ENCODE measurements at places on chromosomes 3 and 15.
A peak's percentile ranks its signal among the peaks of the same experiment; 100 is the strongest.

DNA sequence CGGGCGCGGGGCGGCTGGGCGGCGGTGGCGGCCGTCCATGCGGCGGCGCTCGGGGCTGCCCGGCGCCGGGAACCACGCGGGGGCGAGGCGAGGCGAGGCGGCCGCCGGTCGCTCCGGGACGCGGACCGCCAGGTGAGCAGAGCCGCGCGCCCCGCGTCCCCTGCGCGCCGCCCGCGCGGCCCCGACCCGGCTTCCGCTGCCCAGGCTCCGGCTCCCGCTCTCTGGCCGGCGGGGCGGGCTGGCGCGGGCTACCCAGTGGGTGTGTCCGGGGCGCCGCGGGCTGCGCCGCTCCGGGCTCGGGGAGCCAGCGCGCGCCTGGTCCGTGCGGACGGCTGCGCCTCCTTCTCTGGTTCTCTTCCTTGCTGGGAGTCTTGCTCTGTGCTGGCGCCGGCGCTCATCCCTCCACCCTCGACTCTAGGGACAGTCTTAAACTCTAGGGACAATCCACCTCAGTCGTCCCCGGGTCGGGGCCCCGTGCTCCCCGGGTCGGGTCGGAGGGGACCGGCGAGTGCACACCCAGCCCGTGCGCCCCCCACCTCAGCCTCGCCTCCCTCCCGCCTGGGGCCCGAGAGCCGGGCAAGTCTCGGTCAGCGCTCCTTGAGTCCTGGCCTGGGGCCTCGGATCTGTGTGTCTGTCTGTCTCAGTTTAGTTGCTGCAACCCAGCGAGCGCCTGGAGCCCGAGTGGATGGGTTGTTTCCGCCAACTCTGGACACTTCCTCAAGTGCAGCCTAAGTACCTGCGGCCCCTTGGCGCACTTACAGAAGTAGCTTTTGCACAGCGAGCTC is 488 bp downstream of the THSD4 start:
- DNase-seq, result no peak

DNA sequence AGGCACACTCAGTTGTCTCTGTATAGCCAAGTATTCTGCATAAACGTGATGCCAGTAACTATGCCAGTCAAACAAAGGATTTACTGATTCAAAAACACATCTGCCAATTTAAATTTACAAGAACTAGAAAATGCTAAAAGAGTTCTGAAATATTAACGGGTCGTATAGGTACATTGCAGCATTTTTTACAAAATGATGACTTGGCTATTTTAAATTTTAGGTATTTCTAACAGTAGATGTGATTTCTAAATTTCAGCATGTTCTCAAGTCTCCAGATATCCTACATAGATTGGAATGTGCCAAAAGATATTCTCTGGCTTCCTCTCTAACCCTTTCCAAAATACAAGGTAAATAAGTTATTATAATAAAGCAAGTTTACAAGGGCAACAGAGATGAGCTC is 60.3 kb downstream of the MORC1 start:
- no peak for DNase-seq

- no peak for DNase-seq
Measured at GRCh38 chr15:73329501-73330200, 39.1 kb downstream of the HCN4 start.

DNA sequence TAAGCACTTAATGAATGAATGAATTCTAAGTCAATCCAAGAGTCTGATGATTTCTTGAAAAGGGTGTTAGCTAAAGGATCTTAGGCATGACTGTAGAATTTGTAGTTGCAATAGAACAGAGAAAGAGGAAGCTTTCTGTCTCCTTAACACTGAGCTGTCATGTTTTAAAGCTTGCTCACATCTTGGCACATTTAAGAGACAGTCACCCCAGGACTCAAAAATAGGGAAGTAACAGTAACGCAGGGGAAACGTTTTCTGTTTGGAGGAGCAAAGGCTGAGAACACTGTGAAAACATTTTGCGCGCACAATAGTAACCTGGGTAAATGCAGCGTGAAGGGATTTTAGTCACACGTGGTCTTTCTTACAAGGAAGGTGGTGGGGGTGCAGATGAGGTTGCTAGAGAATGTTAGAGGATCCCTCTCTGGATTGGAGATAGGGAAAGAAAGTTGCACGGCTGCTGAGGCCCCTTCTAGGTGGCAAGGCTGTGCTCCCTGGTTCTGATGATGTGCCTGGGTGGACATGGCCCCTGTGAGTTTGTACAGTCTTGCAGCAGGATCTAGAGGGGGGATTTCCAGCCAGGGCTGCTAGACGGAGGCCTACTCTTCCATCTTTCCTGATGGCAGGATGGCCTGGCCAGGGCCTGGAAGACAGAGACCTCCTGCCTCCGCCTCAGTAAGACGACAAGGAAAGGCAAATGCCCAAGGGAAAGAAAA is 12.0 kb downstream of the STARD5 start:
- DNase-seq, result no peak

DNA sequence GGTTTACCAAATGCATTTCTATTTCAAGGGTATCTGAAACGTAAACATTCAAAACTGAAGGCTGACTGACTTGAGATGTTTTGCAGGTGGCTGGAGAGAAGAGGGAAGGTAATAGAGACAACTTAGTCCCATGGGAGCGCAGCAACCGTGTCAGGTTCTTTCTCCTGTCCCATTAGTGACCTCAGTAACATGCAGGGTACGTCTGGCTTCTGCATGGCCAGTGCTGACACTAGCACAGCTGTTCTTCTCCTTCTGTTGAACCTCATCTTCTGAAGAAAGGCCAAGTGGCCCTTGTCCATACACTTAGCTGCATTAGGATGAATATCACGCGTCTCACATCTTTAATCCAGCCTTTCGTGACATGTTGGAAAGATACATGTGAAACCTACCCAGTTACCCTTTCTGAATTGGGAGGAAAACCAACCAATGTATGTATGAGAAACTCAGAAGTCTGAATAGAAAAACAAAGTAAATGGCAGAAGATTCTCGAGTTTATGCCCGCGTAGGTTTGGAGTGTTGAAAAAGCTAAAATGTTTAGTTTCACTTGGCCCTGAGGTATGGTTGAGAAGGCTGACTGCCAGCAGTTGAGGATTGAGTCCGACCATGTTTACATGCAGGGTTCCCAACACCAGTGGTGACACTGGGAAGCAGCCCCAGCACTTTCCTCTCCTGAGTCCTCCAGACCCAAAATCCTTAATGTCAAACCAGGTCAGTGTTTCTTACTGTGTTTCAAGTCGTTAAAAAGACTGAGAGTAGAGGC is 10.3 kb downstream of the NCBP2 start:
- DNase-seq, result no peak

DNA sequence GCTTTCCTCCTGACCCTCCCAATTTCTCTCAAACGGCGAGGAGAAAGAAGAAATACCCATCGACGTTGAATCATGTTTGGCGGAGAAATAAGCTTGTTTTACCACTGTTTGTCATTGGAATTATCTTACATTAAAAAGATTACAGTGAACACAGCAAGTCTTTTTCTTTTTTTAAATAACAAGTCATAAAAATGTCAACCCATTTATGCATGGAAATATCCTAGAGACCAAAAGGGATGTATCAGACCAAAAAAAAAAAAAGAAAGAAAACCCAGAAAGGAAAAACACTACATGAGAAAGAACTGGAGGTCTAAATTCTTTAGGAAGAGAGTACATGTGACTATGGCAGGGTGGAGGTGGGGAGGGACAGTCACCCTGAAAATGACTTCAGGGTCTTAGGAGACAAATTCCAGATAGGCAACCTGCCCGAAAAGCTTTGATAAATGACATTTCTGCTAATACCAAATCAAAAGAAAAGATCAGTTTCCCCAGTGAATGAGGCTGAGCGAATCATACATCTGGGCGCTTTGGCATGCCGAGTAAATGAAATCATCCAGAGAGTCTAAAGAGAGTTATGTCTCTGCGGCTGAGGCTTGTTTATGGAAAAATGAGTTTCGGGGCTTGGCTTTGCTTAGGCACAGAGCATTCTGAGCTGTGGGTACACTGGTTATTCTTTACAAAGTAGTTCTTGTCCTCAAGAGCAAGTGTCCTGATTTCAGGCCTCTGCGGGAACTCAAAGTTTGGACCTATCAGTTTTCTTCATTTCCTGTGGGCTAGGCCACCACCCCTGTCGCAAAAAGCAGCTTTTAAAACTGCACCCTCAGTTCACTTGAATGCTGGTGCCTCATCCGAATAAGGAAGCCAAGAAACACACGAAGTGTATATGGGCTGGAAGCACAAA is 110.1 kb upstream of the TGFBR2 start:
- peak; percentile 76 for DNase-seq

DNA sequence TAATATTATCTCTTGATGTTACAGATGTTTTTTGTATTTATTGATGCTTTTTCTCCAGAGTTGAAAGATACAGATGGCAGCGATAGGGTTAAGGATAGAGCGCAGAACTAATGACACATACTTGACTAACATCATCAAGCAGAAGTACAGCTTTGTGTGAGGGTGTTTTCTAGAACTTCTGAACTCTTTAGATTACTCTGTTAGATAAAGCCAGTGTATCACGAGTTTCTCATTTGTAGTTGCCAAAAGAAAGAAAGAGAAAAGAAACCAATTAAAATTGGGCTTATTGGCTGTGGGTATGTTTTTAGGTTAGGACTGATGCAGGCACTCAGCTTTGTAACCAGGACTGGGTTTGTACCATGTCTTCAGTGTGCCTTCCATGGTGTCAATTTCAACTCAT is 6.6 kb upstream of the GPR171 start:
- no peak for DNase-seq

GRCh38 chr3:69774029-69774428 is 34.8 kb downstream of the MITF start:
- no peak for DNase-seq

DNA sequence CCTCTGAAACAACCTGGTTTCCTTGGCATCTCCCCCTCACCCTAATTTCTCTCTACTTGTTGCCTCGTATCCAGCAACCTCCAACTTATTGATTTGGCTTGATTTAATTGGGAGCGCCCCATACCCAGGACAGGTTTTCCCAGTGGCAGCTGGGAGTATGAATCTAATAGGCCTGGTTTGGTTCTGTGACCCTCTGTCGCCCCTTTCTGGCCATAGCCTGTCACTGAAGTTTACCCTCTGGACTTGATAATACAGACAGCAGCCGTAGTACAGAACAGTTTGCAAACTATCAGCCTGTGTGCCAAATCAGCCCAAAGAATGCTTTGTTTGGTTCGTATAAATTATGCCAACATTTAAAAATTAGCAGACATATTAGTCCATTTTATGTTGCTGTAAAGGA is 525.1 kb upstream of the GOLIM4 start:
- peak; percentile 24 for DNase-seq

- DNase-seq, result no peak
Measured at GRCh38 chr15:47573673-47574072, 143.6 kb upstream of the SEMA6D start.

GRCh38 chr3:44416031-44417030 is 61.1 kb downstream of the ZNF445 start:
- no peak for DNase-seq

GRCh38 chr3:73452729-73453128 is 172.0 kb downstream of the PDZRN3 start:
- no peak for DNase-seq

DNA sequence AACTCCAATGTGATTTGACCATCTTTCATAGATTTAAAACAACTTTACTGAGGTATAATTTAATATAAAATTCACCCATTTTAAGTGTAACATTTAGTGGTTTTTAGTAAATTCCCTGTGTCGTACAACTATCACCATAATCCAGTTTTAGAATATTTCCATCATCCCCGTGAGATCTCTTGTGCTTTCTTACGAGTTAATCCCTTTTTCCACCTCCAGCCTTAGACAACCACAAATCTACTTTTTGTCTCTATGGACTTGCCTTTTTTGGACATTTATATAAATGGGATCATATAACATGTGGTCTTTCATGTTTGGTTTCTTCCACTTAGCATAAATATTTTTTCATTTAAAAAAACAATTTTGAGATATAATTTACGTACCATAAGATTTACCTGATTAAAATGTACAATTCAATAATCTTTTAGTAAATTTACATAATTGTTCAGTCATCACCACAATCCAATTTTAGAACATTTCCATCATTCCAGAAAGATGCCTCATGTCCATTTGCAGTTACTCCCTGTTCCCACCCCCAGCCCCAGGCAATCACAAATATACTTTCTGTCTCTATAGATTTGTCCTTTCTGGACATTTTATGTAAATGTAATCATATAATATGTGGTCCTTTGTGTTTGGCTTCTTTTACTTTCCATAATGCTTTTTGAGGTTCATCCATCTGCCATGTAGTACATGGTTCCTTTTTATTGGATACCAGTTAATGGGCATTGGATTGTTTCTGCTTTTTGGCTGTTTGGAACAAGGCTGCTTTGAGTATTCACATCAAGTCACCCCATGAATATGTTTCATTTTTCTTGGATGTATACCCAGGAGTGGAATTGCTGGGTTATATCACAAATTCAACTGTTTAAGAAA is 3.1 kb downstream of the OXSR1 start:
- DNase-seq, result no peak

DNA sequence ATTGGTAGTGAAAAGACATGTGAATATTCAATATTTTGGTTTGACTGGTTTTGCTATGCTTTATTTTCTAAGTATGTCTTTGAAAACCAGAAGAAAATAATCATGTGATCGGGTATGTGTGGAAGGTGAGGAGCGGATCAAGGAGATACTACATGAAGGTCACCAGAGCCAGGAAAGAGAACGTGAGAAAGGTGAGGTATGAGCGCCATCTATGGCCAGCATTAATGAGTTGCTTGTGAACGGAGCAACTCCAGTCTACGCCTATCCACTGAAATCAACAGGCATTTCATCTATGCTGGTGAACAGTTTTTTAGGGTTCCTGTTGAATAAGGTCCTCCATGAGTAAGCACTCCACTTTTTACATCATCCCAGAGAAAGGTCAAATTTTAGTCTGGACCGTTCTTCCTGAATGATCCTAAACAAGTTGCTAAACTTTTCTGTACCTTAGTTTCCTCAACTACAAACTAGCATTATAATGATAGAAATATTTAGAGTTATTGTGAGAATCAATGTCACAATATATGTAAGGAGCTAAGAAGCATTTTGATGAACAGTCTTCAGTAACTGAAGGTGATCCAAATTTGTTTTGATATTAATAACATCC is 1435.2 kb upstream of the CADM2 start:
- DNase-seq, result peak; percentile 53

GRCh38 chr3:30890907-30891306 is 3.6 kb downstream of the GADL1 start:
- DNase-seq, result no peak

GRCh38 chr3:151145713-151146070 is 57.3 kb downstream of the GPR171 start:
- no peak for DNase-seq

- DNase-seq, result no peak
Measured at GRCh38 chr3:49279376-49279775, 2.3 kb upstream of the C3orf62 start.

- peak; percentile 73 for DNase-seq
Measured at GRCh38 chr3:75294124-75294523, 370.0 kb upstream of the FRG2C start.

GRCh38 chr3:158463556-158463955 is 107.4 kb upstream of the MLF1 start:
- DNase-seq, result no peak

DNA sequence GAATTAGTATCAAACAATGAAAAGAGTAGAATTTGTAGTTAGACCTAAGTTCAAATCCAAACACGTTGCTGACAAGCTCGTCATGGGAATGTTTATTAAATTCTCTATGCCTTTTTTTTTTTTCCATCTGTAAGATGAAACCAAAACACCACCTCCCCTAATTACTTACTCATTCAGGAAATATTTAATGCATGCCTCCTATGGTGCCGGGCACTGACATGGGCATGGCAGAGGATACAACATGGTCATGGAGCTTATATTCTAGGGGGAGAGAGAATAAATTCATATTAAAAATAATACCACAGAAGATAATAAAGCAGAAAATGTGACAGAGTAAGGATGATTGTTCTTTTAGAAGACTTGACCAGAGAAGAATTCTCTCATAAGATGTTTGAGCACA is 215.8 kb downstream of the RYR3 start:
- no peak for DNase-seq

- no peak for DNase-seq
Measured at GRCh38 chr3:17840126-17840525, 97.7 kb upstream of the TBC1D5 start.
